ENCODE measurements at places on chromosomes 1 and 21.

- peak; percentile 47 for DNase-seq
Measured at GRCh38 chr1:25631750-25632485, 15.3 kb downstream of the MAN1C1 start.

GRCh38 chr1:227006226-227006796 is 66.2 kb downstream of the COQ8A start:
- no peak for DNase-seq

GRCh38 chr1:68204977-68205630 is 27.2 kb downstream of the WLS start:
- no peak for DNase-seq

DNA sequence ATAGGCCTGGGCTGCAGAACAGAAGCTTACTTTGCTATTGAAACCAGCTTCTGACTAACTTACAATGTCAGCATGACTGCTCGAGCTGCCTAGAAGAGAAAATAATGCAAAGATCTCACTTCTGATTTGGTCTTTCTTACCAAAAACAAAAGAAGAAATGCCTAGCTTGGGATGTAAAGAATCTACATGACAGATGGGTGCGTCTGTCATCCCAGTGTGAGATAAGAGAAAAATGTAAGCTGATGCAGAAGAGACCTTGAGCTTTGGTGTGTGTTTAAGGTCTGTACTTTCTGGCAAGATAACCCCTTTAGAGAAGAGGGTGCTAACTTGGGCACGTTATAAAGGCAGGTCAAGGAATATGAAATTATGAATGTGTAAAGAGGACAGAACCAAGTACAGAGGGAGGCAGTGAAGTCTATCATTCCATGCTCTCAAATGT is 3.6 kb downstream of the FAM20B start:
- no peak for DNase-seq

- DNase-seq: no peak
Measured at GRCh38 chr1:82948386-82948785, 1050.5 kb downstream of the TTLL7 start.

GRCh38 chr1:7873801-7874795 is 21.2 kb upstream of the UTS2 start:
- no peak for DNase-seq

All from CD4-positive, alpha-beta T cell treated with Interleukin-2 at 100 ng/mL for 4 hours (primary cell).